Stimulated activated CD8-positive, alpha-beta memory T cell treated with anti-CD3 and anti-CD28 coated beads, Interleukin-2, amount 100 ng/mL, for 48 hours (primary cell): ENCODE measurements at places on chromosomes 1 and 21.

DNA sequence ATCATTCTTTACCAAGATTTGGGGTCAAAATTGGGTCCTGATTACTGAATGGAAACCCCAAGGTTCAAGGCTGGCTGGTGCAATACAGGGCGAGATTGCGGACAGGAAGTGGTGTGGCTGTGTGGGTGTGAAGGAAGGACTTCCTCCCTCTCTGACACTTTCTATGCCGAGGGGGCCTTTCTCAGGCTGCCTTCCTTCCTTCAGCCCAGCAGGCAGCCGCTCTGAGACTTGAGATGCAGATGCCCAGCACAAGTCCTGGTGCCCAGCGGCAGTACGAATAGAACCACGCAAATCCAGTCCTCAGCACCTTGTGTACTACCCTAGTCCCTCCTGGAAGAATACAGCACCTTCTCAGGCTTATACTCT, 16.3 kb downstream of the BATF3 start:
- DNase-seq, result peak; percentile 73

- DNase-seq, result no peak
Observed at GRCh38 chr1:77557053-77557452, 125.4 kb downstream of the ZZZ3 start.

GRCh38 chr1:47409311-47410067, 6.6 kb upstream of the FOXE3 start:
- DNase-seq, result no peak

DNA sequence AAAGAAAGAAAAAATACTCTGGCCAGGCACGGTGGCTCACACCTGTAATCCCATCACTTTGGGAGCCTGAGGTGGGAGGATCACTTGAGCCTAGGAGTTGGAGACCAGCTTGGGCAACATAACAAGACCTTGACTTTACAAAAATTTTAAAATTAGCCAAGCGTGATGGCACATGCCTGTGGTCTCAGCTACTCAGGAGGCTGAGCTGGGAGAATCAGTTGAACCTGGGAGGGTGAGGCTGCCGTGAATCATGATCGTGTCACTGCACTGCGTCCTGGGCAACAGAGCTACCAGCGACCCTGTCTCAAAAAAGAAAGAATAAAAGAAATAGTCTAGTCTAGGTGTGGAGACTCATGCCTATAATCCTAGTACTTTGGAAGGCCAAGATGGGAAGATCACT, 22.3 kb downstream of the RRP1B start:
- DNase-seq, result no peak

DNA sequence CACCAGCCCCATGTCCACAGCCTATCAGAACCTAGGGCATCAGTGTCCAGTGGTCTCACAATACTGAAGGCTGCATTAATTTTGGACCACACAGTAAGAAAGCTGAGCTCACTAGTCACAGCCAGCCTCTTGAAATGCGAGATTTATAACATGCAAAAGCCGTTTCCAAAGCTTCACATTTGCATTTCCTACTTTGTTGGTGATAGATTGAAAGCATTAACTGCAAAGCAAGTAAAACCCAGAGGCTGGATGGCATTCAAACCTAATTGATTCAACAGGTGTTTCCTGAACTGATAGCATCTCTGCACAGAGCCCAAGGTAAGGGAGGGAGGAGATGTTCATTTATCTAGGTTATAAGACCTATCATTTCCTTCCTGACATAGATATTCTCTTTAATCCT, 410.1 kb downstream of the OMA1 start:
- DNase-seq, result no peak

DNA sequence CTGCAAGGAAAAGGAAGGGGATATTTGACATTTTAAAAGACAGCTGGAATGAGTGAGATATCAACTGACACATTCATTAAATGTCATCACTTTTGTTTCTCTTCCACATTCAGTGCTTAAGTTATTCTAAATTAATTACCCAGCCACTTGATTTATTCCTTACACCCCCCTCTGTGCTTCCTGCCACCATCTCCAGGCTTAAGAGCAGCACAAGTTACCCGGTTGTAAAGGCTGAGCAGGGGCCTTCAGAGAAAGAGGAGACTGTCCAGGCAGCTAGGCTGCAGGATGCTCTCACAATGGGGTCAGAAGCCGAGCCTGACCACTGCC, 71.4 kb downstream of the SYT6 start:
- no peak for DNase-seq

DNA sequence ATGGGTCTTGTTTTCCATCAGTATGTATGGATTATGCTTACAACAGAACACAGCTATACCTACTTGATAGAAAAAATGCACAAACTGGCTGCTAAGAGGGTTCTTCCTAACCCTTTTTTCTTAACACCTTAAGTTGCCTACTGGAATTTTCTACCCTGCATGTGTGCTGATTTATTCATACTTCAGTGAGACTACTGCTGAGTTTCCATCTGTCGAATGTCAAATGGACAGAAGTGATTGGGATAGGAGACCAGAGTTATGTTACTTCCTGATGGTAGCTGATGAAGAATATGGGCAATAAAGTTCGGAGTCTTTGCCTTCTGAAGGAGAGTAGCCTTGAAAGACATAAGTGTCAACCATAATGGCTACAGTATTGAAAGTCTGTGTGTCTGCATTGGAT, 6.5 kb upstream of the DNM3 start:
- no peak for DNase-seq

DNA sequence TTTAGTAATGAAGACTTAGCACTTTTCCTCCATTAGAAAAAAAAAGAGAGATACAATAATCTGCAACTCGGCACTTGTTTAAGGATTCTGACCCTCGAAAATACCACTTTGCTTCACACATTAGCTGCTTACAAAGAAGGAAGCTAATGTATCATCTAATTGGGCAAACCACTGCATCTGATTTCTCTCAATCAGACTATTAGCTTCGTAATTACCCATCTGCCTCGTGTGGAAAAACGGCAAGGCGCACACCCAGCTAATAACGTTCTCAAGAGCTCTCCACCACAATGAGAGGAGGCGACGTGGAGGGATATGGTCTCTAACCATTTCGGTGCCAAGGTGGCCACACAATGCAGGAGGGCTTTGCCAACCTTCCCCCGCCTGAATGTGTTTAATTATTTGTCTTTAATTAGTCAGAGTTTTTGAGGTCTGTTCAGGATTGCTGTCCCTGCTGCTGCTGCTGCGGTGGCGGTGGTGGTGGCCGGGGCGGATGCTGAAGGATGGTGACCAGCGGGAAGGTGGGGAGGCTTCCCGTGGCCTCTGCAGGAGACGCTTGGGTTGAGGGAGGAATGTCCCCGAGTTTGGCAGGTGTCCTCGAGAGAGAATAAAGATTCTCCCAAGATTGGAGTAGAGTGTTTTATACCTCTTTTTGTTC, 374.5 kb downstream of the RPS6KC1 start:
- no peak for DNase-seq

GRCh38 chr1:21903638-21904453, 33.3 kb downstream of the HSPG2 start:
- DNase-seq, result no peak

DNA sequence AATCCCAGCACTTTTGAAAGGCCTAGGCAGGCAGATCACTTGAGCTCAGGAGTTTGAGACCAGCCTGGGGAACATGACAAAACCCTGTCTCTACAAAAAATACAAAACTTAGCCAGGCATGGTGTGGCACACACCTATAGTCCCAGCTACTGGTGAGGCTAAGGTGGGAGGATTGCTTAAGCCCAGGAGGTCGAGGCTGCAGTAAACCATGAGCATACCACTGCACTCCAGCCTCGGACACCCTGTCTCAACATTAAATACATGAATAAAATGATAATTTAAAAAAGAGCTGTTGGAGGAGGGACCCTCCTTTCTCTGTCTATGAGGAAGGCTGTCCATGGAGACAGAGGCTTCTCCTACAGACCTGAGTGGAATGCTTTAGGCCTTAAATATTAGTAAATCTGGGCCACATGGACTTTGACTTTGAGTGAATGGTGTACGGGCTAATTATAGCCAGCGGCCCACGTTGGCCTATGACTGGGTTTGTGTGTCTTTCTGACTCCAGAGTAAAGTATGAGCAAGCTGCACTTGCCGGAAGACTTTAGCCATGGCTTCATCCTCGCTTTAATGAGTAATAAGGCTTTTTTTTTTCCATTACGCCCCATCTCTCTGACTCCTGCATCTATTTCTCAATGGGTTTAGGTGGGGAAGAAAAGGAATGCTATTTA, 21.3 kb downstream of the RAB3B start:
- no peak for DNase-seq

GRCh38 chr1:47574451-47575165, 136.8 kb downstream of the FOXD2 start:
- DNase-seq, result no peak

DNA sequence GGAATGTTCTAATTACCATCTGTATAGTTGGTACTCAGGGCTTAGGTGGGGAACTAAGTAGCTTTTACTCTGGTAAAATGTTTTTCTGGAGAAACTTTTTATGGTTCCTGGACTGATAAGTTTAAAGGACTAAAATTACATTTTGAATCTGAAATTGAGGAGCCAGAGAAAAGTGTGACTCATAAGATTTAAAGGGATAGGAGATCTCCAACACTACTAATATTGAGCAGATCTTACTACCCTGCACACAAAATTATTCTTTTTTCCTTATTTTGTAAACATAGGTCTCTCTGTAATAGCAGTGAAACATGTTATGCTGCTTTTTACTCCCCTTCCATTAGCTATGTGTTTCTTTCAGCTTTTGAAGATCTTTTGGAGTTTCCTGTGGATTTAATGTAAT, 32.5 kb downstream of the MTF2 start:
- no peak for DNase-seq

DNA sequence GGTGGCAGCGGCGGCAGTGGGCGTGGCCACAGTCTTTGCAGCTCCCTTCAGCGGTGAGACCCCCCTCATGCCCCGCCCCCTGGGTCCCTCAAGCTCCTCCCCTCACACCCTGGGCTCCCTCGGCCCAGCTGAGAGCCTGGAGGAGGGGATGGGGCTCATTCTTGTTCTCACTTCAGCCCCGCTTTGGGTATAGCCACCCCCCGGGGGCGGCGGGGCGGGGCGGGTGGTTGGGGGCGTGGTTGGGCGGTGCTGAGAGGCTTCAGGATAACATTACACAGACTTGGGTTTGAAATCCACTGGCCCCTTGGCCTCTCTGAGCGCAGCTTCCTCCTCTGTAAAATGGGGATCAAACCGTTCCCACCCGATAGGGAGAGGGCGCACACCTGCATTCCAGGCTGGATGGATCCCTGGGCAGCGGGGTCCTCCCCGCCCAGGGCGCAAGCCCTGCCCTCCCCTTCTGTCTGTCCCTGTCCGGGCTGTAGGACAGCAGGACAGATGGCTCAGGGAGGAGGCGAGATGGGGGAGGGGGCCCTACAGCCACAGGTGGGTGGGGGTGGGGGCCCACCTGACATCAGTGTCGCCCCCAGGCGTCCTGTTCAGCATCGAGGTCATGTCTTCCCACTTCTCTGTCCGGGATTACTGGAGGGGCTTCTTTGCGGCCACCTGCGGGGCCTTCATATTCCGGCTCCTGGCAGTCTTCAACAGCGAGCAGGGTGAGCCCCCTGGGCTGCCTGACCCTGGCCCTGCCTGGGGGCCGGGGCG, 5.1 kb downstream of the CLCNKA start:
- no peak for DNase-seq

DNA sequence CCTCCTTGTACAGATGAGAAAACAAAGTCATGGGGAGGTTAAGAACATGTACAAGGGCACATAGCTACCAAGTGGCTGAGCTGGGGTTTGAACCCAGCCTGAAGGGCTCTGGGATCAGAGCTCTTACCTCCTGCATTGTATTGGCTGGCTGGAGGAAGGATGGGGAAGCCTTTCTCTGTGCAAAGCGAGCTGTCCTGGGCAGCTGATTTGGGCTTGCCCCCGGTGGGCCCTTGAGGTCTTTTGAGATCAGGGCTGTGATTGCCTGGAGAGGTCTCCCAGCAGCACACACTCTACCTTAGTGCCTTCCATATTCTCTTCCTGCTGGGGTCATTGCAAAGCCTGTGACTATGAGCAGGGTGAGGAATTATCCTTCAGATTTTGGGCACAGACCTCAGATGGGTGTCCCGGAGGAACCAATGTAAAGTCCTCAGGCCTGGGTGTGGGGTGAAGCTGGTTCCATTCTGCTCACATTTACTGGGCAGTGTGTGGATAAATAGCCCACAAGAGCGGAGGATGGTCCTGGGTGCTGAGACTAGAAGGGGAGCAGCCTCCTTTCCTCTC, 53.3 kb upstream of the EPS8L3 start:
- no peak for DNase-seq

DNA sequence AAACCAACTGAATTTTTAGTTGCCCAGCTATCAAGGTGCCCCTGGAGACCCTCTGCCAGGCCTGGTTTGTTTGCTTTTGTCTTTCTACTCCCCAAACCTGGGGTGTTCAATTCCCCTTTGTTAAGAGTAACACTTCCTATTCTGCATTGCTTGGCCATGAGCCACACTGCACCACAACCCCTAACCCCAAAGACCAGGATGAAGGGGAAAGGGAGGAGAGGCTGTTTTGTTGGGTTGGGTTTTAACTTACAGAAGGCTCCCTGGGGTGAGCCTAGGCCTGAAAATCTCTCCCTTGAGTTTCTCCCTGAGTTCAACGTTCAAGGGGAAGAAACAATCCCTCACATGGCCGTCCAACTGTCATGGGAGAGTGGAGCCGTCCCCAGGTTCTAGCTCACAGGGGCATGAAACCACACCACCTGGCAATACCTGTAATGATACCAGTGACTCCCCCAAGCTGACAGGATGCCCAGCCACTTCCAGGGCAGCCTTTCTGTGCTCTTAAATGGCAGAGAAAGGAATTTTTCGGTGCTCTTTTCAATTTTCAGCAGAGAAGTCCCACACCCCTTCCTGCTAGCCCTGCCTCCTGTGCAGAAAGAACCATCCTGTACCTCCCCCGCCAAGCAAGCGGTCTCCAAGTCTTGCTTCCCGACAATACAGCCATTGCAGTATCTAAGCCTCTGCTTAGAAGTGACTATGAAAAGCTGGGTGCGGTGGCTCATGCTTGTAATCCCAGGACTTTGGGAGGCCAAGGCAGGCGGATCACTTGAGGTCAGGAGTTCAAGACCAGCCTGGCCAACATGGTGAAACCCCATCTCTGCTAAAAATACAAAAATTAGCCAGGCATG, 14.9 kb downstream of the SLC45A3 start:
- no peak for DNase-seq

- no peak for DNase-seq
Observed at GRCh38 chr1:69711190-69711930, 143.6 kb downstream of the LRRC7 start.

GRCh38 chr1:25811384-25812082, 8.2 kb upstream of the MTFR1L start:
- no peak for DNase-seq

DNA sequence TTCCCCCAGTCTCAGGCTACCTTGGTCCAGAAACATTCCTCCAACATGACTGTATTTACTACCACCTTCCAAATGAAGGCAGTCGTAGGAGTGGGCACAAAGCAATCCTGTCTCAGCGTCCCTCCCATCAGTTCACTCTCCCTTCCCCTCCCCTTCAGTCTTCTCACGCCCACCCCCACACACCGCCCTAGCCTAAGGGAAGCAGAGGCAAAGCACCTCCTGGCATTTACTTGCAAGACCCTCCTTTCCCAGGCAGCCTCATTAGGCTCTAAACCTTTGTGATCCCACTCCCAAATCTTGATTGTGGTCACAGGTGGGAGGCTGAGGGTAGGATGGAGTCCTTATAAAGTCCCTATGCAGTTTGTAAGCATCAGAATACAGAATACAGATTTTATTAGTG, 23.9 kb upstream of the LPAR3 start:
- DNase-seq, result no peak
